ENCODE measurements at places on chromosomes 11 and 22. TPM values are rescaled to one million over a fixed set of nuclear protein-coding genes. Genes with fewer than 3 reads are reported as not detected.

GRCh38 chr11:64059339-64060140, 23.8 kb downstream of the FLRT1 start:
- DNase-seq, result no peak

DNA sequence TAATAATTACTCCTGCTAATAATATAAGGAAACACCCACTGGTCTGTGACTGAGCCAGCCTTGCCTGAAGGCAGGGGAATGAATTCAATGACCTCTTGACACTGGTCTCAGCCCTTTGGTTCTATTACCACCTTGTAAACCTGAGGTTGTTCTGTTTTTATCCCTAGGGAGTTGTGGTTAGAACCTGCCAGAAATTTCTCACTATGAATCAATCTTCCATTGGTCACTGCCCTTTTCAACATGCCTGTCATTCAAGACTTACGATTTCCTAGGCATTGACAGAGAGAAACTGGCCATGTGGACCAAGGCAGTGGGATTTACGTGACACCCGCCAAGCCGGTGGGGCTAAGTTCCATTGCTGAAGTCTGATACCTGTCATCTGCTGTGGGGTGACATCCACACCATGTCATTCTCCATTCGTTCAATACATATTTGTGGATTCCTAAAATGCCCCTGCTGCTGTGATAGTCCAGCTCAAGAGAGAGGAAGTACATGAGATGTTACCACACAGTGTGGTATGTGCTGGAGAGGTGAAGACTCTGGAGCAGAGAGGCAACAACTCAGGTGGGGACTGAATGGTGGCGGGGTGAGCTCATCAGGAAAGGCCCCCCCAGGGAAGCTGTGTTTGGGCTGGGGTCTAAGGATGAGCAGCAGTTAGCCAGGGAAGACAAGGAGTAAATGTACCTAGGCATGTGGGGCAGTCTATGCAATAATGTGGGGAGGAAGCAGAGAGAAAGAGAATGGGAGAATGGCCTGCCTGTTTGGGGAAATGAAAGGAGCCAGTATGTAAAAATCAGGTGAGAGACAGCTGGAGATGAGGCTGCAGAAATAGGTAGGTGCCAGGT, 15.2 kb upstream of the EHF start:
- DNase-seq, result no peak

GRCh38 chr11:86511086-86511551, 136.4 kb downstream of the CCDC81 start:
- DNase-seq, result no peak

DNA sequence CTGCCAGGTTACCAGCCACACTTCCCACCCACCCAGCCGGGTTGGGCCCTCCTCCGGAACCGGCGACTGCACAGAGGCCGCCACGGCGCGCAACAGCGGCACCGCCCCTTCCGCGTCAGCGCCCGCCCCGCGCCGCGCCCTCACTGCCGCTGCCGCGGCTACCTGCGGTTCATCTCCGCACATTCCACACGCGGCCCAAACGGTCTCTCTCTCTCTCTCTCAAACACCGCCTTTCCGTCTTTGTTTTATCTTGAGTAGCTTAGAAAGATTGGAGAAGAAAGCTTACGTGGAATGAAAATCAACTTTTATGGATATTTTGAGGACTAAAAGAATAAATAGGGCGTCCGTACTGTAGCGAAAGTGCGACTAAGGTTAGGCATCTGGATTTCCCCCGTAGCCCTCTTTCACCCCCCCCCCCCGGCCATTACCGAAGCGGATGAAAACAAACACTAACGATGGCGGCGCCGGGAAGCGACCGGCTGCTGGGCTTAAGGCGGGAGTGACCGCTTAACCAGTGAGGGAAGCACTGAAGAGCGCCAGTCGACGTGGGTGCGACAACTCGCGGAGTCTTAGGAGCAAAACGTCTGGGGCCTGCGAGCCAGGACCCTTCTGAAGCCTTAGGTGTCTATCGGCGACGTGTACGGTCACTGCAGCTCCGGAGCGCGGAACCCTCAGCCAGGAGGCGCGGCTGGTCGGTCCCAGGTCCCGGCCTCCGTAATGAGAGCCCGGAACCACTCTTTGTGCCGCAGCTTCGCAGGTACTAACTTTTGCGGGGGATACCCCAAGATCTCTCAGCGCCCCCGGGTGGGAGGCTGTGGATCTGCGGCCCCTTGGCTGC, at the start of the genes ATG13 and HARBI1:
TSS of gene ATG13 (plus strand) at position 420 of the 838 bp plus-strand sequence. CDS start 26,739 bp downstream, outside the sequence.
TSS of gene HARBI1 (minus strand) at position 94 of the 838 bp plus-strand sequence. CDS start 990 bp downstream, outside the sequence.
- peak; percentile 91 for DNase-seq

DNA sequence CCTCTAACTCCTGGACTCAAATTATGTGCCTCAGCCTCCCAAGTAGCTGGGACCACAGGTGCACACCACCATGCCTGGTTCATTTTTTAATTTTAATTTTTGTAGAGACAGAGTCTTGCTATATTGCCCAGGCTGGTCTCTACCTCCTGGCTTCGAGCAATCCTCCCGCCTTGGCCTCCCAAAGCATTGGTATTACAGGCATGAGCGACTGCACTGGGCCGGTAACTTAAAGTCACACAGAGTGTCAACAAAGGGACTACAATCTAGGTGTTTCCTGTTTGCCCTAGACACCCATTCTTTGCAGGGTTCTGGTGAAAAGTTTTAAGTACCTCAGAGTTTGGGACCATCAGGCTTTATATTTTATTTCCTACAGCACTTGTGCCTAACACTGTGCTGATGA, 8.4 kb downstream of the UVRAG start:
- no peak for DNase-seq

- no peak for DNase-seq
These were observed 42.7 kb upstream of the NRIP3 start for GRCh38 chr11:9046481-9046880.

GRCh38 chr11:1834062-1834610, 654 bp upstream of the SYT8 start:
- DNase-seq, result no peak

DNA sequence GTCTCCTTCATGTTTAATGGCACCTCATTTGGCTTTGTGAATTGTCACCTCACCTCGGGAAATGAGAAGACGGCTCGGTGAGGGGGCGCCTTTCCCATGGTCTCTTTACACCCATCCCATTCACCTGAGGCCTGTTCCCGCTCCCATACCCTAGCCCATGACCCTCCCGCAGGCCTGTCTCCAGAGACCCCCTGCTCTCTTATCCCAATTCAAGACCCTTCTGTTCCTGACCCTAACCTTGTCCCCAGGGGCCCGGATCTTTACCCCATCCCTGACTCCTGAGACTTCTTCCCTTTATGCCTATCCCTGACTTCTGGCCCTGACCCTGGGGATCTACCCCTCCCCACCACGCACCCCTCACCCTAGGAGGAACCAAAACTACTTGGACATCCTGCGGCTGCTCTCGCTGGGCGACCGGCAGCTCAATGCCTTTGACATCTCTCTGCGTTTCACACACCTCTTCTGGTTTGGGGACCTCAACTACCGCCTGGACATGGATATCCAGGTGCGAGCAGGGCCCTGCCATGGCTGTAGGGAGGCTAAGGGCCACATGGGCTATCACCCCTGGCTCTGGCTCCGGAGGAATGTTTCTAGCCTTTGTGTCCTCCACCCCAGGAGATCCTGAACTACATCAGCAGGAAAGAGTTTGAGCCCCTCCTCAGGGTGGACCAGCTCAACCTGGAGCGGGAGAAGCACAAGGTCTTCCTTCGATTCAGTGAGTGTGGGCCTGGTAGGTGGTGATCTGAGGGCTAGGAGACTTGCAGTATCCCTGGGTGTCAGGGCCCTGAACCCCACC, 7.9 kb downstream of the INPPL1 start:
- no peak for DNase-seq

- DNase-seq, result no peak
These were observed 10.4 kb upstream of the GRAMD4 start for GRCh38 chr22:46609724-46610201.

DNA sequence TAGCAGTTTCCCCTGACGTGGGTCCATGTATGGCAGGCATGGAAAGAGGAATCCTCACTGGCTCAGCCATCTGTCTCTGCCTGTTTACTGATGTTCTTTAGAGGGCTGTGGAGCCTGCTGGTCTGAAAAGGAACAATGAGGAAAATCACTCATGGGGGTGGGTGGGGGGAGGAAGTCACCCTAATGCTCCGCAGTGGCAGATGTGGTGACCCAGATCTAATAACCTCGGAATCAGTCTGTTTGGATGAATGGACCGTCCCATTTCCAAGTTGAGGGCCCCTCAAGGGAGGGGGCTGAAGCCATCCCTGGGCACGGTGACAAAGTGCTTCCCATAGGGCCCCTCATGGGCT, 4.4 kb downstream of the BCR start:
- no peak for DNase-seq

- DNase-seq, result no peak
These were observed 37.4 kb downstream of the SCUBE1 start for GRCh38 chr22:43305806-43306205.

DNA sequence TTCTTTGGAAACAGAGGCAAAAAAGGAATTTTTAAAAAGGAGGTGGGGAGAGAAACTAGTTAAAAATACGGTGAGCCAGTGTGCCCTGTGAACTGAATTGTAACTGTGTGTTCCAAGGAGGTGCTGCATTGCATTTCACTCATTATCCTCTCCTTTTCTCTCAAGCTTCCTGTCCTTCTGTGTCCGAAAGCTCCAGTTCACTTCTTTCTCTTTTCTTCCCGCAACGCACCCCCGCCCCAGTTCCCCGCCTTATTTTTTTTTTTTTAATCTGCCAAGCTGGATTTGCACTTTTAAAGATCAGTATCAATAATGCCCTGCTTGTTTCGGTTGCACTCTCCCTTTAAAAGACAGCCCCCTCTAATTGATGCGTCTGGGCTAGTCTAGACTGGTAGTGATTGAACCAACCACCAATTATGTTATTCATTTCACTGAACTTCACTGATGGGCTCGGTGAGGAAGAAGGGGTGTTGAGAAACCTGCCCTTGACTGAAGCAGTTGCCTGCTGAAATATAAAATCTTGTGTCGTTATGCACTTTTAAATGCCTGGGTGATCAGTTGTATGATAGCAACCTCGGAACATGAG, 18.5 kb downstream of the BLID start:
- no peak for DNase-seq

TLCD5 gene
- 17.3 TPM for polyA plus RNA-seq

CST6 gene
- polyA plus RNA-seq, result not detected

TSGA10IP gene
- polyA plus RNA-seq, result 0.60 TPM

OR4A47 gene
- polyA plus RNA-seq, result not detected

DNAJB7 gene
- 1.0 TPM for polyA plus RNA-seq

RGL4 gene
- polyA plus RNA-seq, result 3.5 TPM

ZNF74 gene
- polyA plus RNA-seq, result 21.0 TPM

TEX12 gene
- polyA plus RNA-seq, result 0.23 TPM

KRTAP5-9 gene
- 0.26 TPM for polyA plus RNA-seq

MCAM gene
- polyA plus RNA-seq, result 130 TPM

OR6T1 gene
- polyA plus RNA-seq, result not detected

MUC6 gene
- 0.57 TPM for polyA plus RNA-seq

Data from right lung (tissue), 10 donors.